ENCODE measurements at places on chromosomes 11 and 22. TPM values are rescaled to one million over a fixed set of nuclear protein-coding genes. Genes with fewer than 3 reads are reported as not detected.

The C22orf42 gene
- not detected for total RNA-seq

The SESN3 gene
- total RNA-seq: 60.1 TPM

The PCF11 gene
- total RNA-seq: 36.5 TPM

The GLB1L2 gene
- under 0.01 TPM for total RNA-seq

The CASP5 gene
- total RNA-seq: 0.26 TPM

The LARGE2 gene
- total RNA-seq: not detected

The TEAD1 gene
- 65.0 TPM for total RNA-seq

The ZNF70 gene
- 2.8 TPM for total RNA-seq

The PACSIN3 gene
- 19.8 TPM for total RNA-seq

The SHISA8 gene
- not detected for total RNA-seq

The SOX10 gene
- not detected for total RNA-seq

The MPZL2 gene
- total RNA-seq: not detected

The PATE2 gene
- total RNA-seq: not detected

The SPA17 gene
- total RNA-seq: 10.0 TPM

The CSTPP1 gene
- total RNA-seq: 13.9 TPM

The TBX10 gene
- not detected for total RNA-seq

The SCUBE1 gene
- total RNA-seq: 0.51 TPM

The RIC8A gene
- total RNA-seq: 230 TPM

The OR2AG1 gene
- total RNA-seq: not detected

The PLA2G3 gene
- not detected for total RNA-seq

The GRAMD1B gene
- 0.26 TPM for total RNA-seq

The ANO3 gene
- 5.1 TPM for total RNA-seq

Data from fibroblast of lung (primary cell).